Cerebellar nuclear complex (tissue), 1 donor: ENCODE measurements at places on chromosomes 16 and 17.

DNA sequence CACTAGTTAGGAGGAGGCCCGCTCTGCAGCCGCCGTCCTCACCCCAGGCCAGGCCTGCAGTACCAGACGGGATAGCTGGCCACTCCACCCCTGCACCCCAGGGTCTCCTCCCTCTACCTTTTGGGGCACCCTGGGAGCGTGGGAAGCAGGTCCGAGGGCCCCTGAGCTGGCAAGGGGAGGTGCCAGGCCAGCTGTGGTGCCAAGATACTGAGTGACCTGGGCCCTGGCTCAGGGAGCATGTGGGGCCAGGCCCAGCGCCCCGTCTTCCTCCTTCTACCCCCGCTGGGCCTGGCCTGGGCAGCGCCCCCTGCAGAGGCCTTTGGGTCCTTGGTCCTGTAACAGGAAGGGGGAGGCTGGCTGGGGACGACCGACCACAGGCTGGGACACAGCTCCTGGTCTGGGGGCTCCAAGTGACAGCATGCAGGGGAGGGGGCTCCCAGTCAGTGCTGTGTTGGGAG, 13.0 kb downstream of the PAM16 start:
- no peak for DNase-seq

DNA sequence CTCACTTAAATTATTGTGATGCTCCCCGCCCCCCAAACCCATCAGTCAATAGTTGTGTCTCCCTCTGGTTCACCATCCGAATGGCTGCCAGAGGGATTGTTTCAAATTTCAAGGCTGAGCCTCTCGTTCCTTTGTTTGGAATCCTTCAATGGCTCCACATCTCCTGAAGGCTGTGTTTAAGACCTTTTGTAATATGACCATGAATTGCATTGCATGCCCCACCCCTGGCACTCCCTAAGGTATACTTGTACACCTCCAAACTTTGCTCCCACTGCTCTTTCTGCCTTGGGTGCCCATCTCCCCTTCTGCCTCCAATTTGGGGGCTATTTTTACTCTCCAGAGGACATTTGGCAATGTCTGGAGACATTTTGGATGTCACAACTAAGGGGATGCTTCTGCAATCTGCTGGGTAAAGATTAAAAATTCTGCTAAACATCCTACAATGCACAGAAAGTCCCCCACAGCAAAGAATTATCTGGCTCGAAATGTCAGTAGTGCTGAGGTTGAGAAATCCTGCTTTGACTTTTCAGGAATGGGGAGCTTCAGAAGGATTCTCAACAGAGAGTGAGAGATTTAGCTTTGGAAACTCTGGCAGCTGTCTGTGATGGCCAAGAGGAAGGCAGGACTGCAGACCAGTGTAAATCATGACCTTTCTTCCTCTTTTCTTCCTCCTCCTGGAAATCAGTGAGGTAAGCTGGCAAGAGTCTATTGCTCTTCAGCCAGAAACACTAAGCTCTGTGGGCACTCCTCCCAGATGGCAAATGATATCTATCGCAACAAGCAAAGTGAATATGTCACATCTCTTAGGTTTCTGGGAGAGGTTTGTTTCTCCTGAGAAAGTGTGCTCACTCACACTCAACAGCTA, 8.7 kb upstream of the IL4R start:
- DNase-seq = no peak

- no peak for DNase-seq
Measured at GRCh38 chr17:32341141-32341856, 674 bp downstream of the C17orf75 start.

DNA sequence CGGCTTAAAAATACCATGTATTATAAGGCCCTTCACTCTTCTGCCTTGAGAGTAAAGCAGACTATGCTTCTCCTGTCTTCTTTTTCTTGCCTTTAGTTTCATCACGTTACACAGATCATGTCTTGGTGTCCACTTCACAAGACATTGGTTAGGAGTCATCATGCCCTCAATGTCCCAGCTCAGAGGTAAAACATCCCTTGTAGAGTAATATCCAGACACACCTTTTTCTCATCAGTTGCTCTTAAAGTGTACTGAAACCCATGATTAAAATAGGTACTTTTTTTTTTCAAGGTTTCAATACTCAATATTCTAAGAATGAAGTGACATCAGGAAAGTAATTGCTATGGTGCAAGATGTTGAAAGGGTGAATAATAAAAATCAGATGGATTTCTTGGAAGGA, 267.8 kb downstream of the PMP22 start:
- DNase-seq = no peak

- no peak for DNase-seq
Measured at GRCh38 chr16:54687043-54687899, 243.4 kb upstream of the IRX5 start.

DNA sequence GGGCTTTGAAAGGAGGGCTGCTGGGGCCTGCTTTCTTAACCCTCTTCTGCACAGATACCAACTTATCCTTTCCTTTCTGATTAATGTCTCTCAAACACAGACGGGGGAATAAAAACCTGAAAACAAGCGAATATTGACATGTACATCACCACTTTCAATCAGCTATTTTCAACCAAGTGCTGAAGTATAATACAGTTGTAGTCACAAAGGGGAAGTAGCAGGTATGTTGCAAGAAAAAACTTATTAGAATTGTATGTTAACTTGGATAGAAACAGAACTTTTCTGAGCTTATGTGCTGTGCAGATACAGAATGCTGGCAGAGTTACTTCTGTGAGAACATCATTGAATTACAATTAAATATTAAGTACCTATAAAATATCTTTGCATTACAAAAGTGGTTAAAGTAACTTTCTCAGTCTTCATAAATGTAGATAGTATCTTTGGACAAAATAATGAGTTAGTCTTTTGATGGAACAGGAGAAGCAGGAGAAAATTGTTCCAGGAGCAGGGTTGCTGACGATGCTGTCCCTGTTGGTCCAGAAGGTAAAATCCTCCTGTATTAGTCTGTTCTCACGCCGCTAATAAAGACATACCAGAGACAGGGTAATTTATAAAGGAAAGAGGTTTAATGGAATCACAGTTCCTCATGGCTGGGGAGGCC, 59.5 kb downstream of the RPTOR start:
- DNase-seq = no peak

- DNase-seq = no peak
Measured at GRCh38 chr17:67109111-67109510, 64.8 kb downstream of the CACNG1 start.

- no peak for DNase-seq
Measured at GRCh38 chr16:11025120-11025531, 80.8 kb downstream of the CLEC16A start.

- DNase-seq = no peak
Measured at GRCh38 chr16:49821614-49822282, 34.2 kb downstream of the ZNF423 start.
